ENCODE measurements at places on chromosomes 11 and 22. TPM values are rescaled to one million over a fixed set of nuclear protein-coding genes. Genes with fewer than 3 reads are reported as not detected.

DNA sequence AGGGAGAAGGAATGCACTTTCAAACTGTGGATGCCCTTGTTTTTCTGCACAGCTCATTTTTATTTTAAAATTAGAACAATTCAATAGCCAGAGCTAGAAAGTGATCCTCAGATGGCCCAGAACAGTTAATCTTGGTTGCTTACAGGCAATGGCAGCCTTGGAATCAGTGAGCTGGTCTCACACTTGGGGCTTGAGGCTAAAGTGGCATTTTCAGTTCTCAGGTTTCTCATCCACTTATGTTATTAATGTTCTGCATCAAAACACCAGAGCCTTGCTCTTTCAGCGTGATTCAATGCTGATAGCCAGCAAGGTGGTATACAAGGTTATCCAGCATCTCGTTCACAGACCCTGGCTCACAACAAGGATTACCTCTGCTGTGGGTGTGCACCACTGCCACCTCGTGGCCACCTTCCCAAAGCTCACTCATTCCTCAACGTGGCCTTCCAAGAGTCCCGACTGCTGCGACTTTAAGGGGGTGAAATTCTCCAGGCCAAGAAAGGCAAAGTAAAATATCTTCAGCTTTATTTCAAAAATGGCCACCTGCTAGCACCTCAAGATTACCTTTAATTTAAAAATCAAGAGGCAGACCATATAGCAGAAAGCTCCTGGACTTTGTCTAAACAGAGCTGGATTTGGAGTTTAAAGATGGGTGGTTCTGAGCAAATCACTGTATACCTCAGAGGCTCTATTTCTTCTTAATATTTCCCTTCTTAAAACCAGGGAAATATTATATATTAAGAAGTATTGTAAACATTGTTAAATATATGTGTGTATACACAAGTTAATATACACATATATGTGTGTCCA is 34.2 kb upstream of the FSHB start:
- no peak overlapping the region for H3K4me3 ChIP-seq
- H3K27me3 ChIP-seq: no peaks in the 10 kb centered on the region
- peak; percentile 31 for DNase-seq
- H3K4me1 ChIP-seq: no peaks in the 10 kb centered on the region
- H3K36me3 ChIP-seq: no peaks in the 10 kb centered on the region

- no peaks in the 10 kb centered on the region for H3K4me1 ChIP-seq
- no peaks in the 10 kb centered on the region for H3K36me3 ChIP-seq
- DNase-seq: no peak
- no peak overlapping the region for H3K4me3 ChIP-seq
- H3K27me3 ChIP-seq: peaks cover 9% of the 10 kb centered on the region
Observed at GRCh38 chr11:113177671-113178070, 136.7 kb upstream of the TTC12 start.

GRCh38 chr11:2515401-2516275 is 70.8 kb downstream of the KCNQ1 start:
- H3K27me3 ChIP-seq: no peaks in the 10 kb centered on the region
- H3K4me3 ChIP-seq: no peak overlapping the region
- no peak for DNase-seq

- no peaks in the 10 kb centered on the region for H3K36me3 ChIP-seq
- DNase-seq: no peak
- H3K27me3 ChIP-seq: peaks cover 11% of the 10 kb centered on the region
- H3K4me3 ChIP-seq: no peak overlapping the region
- no peak overlapping the region for H3K27ac ChIP-seq
Observed at GRCh38 chr11:71373791-71374454, 74.3 kb downstream of the DHCR7 start.

GRCh38 chr22:27164781-27165503 is 507.6 kb downstream of the MIAT start:
- no peak for DNase-seq
- no peak overlapping the region for H3K27ac ChIP-seq
- no peaks in the 10 kb centered on the region for H3K4me1 ChIP-seq
- no peaks in the 10 kb centered on the region for H3K36me3 ChIP-seq

GRCh38 chr11:65493367-65494176 is 5.3 kb upstream of the MALAT1 start:
- no peak for DNase-seq
- H3K36me3 ChIP-seq: no peaks in the 10 kb centered on the region
- H3K27me3 ChIP-seq: no peaks in the 10 kb centered on the region
- peaks cover 57% of the 10 kb centered on the region for H3K4me1 ChIP-seq

- H3K4me1 ChIP-seq: peaks cover 8% of the 10 kb centered on the region
- DNase-seq: no peak
- H3K36me3 ChIP-seq: no peaks in the 10 kb centered on the region
- H3K4me3 ChIP-seq: no peak overlapping the region
- no peaks in the 10 kb centered on the region for H3K27me3 ChIP-seq
Observed at GRCh38 chr22:39179401-39179827, 26.9 kb upstream of the CBX7 start.

The RHOD gene
- 0.50 TPM for total RNA-seq

GRCh38 chr11:82004537-82005213 is 729.0 kb downstream of the FAM181B start:
- peaks cover 14% of the 10 kb centered on the region for H3K4me1 ChIP-seq
- no peaks in the 10 kb centered on the region for H3K36me3 ChIP-seq
- peaks cover 4% of the 10 kb centered on the region for H3K27me3 ChIP-seq
- DNase-seq: no peak
- H3K4me3 ChIP-seq: no peak overlapping the region
- no peak overlapping the region for H3K27ac ChIP-seq

The SPTBN2 gene
- 1.4 TPM for total RNA-seq

The LINC01488 gene
- not detected for total RNA-seq

- DNase-seq: no peak
- no peaks in the 10 kb centered on the region for H3K4me1 ChIP-seq
- peaks cover 9% of the 10 kb centered on the region for H3K36me3 ChIP-seq
- H3K4me3 ChIP-seq: no peak overlapping the region
- H3K27me3 ChIP-seq: no peaks in the 10 kb centered on the region
- no peak overlapping the region for H3K27ac ChIP-seq
Observed at GRCh38 chr22:29344137-29344536, 28.6 kb upstream of the RASL10A start.

DNA sequence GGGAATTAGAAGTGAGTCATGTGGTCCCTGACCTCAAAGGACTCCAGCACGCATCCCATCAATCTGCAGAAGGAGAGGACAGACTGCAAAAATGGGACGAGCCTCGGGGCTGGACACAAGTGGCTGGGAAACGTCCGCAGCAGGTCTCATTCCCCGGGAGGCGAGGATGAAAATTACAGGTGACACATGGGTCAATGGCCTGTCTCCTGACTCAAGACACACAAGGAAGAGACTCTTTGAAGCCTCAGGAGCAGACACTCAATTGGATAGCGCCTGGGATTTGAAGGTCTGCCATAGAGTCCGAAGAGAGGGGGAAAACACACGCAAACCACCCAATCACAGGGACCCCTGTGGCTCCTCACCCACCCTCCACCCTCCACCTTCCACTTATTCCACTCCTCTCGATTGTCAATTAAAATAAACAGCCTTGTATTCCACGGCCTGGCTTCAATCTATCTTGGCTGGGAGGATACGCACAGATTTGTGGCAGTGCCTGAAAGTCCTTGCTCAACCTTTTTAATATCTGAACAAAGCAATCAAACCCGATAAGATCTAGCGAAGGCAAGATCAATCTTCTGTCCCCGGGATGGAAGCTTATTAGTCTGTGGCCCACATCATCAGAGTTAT is 101.8 kb upstream of the CADM1 start:
- H3K4me3 ChIP-seq: no peak overlapping the region
- no peak for DNase-seq
- H3K36me3 ChIP-seq: no peaks in the 10 kb centered on the region
- no peaks in the 10 kb centered on the region for H3K4me1 ChIP-seq
- no peak overlapping the region for H3K27ac ChIP-seq

DNA sequence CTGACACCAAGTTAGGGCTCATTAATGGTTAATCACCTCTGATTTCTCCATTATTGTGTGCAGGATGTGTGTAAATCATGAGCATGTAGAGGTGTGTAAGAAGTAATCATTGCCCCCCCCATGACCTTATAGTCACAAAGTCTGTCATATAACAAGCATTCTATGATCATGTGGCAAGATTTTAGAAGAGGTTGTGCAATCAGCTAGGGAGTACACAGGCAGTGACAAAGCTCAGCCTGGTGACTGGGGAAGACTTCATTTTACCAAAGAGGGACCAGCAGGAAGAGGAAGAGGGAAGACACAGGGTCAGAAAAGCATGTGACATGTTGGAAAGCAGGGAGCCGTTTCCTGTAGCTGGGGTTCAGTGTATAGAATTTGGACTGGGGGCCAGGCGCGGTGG is 176.5 kb upstream of the LARGE1 start:
- no peak overlapping the region for H3K4me3 ChIP-seq
- no peak overlapping the region for H3K27ac ChIP-seq
- H3K4me1 ChIP-seq: no peaks in the 10 kb centered on the region

The GAB2 gene
- 0.98 TPM for total RNA-seq

DNA sequence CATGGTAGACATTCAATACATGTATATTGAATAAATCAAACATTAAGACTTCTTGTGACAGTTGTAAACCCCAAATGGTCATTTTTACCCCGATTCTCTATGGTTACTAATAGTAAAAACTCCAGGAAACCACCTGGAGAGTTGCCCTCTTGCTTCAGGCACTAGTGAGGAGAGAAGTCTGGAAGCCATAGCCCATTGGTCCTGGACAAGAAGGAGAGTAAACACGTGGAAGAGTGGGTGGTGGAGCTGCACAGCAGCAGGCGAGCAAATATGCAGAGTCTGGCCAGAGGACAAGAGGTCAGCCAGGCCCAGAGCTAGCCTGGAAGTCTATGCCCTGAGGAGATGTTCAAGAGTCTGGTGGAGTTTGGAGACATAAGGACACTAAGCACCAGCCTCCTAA is 17.7 kb downstream of the DCHS1 start:
- H3K4me3 ChIP-seq: no peak overlapping the region
- no peaks in the 10 kb centered on the region for H3K27me3 ChIP-seq
- no peak overlapping the region for H3K27ac ChIP-seq
- H3K4me1 ChIP-seq: peaks cover under 1% of the 10 kb centered on the region

GRCh38 chr22:31148488-31148887 is 8.2 kb upstream of the PLA2G3 start:
- no peaks in the 10 kb centered on the region for H3K27me3 ChIP-seq
- peaks cover 10% of the 10 kb centered on the region for H3K4me1 ChIP-seq
- H3K36me3 ChIP-seq: no peaks in the 10 kb centered on the region
- no peak overlapping the region for H3K4me3 ChIP-seq
- no peak for DNase-seq

GRCh38 chr11:117833401-117833891 is 8.9 kb upstream of the FXYD2 start:
- H3K27me3 ChIP-seq: no peaks in the 10 kb centered on the region
- H3K27ac ChIP-seq: no peak overlapping the region
- H3K4me3 ChIP-seq: no peak overlapping the region
- H3K4me1 ChIP-seq: peaks cover 27% of the 10 kb centered on the region

The BSCL2 gene
- 23.7 TPM for total RNA-seq

DNA sequence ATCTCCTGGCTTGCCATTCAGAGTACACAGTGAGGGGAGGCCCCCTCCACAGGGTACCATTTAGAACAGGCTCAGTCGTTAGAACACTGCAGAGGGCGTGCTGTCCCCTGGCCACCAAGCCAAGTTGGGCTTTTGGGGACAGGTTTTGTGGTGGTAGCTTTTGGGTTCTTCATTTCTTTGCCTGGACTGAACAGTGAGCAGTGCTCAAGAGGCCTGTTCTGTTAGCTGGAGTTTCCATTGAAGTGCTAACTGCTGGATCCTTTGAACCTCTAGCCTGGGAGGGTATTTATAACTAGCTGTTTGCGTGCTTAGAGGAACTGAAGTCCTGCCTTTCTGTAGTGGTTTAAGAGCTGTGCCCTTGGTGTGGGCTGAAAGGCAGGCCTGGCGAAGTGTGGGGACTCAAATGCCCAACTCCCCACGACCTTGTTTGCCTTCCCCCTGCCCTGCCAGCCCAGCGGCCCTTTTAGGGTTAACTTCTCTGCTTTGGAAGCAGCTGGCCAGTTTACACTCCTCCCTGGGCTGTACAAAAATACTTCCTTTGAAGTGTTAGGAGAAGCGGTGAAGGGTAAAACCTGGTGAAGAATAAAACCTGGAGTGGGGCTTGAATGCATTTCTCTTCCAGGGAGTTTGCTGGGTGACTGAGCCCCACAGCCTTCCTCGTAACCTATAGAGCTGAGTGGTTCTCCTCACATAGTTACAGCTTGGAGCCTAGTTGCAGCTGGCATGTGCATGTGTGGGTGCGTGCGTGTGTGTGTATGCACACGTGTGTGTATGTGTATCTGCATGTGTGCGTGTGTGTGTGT is 34.6 kb downstream of the ZNRF3 start:
- DNase-seq: no peak
- peaks cover 60% of the 10 kb centered on the region for H3K27me3 ChIP-seq
- H3K4me1 ChIP-seq: peaks cover 11% of the 10 kb centered on the region
- no peak overlapping the region for H3K27ac ChIP-seq

- no peak overlapping the region for H3K4me3 ChIP-seq
- DNase-seq: no peak
- H3K36me3 ChIP-seq: no peaks in the 10 kb centered on the region
- peaks cover 7% of the 10 kb centered on the region for H3K4me1 ChIP-seq
- H3K27me3 ChIP-seq: peaks cover 11% of the 10 kb centered on the region
Observed at GRCh38 chr11:110172468-110173065, 79.4 kb downstream of the ZC3H12C start.

GRCh38 chr11:97140885-97141494 is 751.2 kb downstream of the JRKL start:
- no peak overlapping the region for H3K27ac ChIP-seq
- no peaks in the 10 kb centered on the region for H3K36me3 ChIP-seq
- no peaks in the 10 kb centered on the region for H3K27me3 ChIP-seq
- no peak for DNase-seq

DNA sequence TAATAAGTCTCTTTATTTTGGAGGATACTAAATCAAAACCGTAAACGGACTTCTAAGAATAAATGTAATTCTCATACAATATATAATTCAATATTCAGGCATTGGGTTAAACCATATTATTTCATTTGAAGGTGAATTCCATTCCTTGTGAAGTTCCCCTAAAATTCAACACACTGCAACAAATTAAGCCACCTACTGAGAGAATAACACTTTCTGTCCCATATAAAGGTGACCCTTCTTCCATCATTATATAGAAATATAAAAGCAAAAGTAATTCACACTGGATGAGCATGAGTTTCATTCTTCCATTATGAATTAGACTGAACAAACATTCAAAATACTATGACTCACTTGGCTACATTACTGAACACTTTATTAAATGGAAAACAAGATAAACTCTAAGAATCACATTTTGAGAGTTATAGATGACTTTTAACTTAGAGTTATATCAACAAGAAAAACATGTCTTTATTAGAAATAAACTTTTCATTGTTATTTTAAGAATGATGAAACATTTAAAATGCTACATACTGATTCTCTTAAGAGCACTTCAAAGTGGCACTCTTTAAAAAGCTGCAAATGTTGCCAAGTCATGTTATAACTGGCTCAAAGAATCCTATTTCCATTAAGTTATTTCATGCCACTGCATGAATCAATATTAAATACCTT is 2.8 kb downstream of the SESN3 start:
- H3K27ac ChIP-seq: no peak overlapping the region
- no peaks in the 10 kb centered on the region for H3K27me3 ChIP-seq
- peaks cover 20% of the 10 kb centered on the region for H3K36me3 ChIP-seq
- H3K4me1 ChIP-seq: peaks cover 32% of the 10 kb centered on the region
- DNase-seq: no peak

- no peak overlapping the region for H3K4me3 ChIP-seq
- H3K27me3 ChIP-seq: no peaks in the 10 kb centered on the region
- peaks cover 18% of the 10 kb centered on the region for H3K4me1 ChIP-seq
- H3K36me3 ChIP-seq: peaks cover 15% of the 10 kb centered on the region
- no peak overlapping the region for H3K27ac ChIP-seq
- no peak for DNase-seq
Observed at GRCh38 chr22:24567668-24568067, 11.9 kb downstream of the SNRPD3 start.

- no peak overlapping the region for H3K27ac ChIP-seq
- H3K36me3 ChIP-seq: no peaks in the 10 kb centered on the region
- H3K4me3 ChIP-seq: no peak overlapping the region
- no peaks in the 10 kb centered on the region for H3K4me1 ChIP-seq
- DNase-seq: no peak
- H3K27me3 ChIP-seq: no peaks in the 10 kb centered on the region
Observed at GRCh38 chr11:118740892-118741291, 50.1 kb downstream of the DDX6 start.

Data from activated naive CD8-positive, alpha-beta T cell treated with anti-CD3 and anti-CD28 coated beads for 36 hours (primary cell).